ENCODE measurements at places on chromosomes 16 and 17.

DNA sequence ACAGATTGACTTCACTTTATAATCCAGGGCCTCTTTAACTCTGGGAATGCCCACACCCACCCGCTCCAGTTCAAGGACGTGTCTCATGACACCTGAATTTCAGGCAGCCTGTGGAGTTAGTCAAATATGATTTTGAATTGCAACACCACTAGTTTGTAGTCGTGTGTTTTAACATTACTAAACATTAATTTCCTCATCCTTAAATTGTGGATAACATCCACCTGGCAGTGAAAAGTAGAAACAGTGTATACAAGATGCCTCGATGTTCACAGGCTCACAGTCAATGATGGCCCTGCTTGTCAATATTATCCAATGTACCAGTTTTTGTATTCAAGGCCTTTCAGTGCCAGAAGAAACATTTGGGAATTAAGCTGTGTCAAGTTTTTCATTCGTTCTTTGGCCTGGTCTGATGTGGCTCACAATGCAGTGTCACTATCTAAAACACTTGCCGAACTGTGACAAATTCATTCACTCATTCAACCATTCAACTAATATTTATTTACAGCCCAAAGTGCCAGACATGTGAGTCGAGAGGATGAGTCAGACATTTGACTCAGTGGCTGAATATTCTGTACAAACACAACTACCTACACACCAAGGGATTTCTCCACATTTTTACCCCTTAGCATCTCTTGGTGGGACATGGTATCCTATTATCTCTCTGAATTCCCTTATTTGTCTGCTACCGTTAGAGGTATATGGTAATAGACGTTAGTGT, 1.4 kb downstream of the MEIOB start:
- DNase-seq = no peak

DNA sequence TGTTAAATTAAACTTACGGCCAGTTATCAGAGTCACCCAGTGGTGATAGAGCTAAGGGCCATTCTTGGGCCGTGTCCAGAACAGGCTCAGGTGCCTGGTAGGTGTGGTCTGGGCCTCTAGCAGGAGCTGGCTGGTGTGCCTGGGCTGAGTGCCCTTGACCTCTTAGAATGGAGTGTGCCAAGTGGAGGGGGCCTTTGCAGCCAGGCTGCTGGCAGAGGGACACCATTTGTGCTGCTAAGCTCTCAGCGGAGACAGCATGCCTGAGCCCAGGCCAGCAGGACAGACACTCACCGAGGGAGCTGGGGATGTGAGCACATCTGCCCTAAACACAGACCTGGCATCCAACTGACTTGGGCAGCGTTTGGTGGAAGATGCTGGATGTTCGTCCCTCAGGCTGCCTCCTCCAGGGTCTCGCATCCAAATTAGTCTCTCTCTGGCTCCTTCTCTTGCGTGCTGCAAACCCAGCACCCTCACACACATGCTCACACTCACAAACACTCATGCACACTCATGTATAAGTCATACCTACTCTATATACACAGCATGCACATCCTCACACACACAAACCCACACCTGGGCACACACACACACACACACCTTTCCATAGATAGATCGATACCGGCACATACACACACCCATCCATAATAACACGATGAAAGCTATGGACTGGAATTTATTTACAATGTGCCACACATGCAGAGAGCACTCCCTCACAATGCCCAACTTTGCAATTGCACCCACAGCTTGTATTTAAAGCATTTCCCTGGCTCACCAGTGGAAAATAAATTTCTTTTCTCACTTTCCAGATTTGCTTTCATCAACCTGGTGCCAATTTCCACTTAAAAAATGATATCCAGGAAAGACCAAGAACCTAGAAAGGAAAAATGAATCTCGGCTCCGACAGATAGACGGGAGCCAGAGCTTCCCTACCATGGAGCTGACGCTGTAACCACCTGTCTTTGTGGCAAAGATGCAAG, 33.6 kb upstream of the CDH5 start:
- no peak for DNase-seq

DNA sequence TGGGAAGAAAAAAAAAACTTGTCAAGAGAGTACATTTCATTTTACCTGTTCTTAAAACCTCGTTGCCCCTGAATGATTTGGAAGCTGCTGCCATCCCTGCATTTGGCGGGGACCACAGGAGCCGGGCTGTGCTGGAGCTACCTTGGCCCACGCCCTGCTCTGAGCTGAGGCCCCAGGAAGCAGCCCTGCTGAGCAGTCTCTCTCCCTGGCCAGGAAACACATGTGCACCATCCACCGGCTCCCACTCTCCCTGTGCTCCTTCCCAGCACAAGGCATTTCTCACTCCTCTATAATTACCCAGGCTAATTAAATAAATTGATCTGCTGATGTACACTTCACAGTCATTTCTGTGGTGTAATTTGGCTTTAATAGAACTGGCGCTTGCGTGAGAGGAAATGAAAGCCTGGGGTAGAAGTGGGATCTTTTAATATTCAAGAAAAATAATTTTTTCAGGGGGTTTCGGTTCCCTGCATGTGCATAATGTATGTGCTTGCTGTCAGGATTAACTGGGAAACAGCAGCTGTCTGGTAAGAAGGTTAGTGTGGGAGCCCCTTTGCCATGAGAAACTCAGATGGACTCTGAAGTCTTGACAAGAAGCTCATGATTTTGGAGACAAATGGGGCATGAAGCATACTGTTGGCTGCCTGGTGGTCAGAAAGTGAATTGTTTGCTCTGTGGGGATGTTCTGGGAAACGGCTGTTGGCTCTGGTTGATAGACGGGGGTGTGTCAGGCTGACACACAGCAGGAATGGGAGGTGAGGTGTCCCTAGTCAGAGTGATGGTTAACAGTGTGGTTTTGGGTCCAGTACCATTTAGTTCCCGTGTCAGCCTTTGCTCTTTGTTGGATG, 252.3 kb upstream of the EEF2KMT start:
- peak; percentile 43 for DNase-seq

GRCh38 chr17:325270-326009, 27.2 kb downstream of the RPH3AL start:
- DNase-seq = no peak

DNA sequence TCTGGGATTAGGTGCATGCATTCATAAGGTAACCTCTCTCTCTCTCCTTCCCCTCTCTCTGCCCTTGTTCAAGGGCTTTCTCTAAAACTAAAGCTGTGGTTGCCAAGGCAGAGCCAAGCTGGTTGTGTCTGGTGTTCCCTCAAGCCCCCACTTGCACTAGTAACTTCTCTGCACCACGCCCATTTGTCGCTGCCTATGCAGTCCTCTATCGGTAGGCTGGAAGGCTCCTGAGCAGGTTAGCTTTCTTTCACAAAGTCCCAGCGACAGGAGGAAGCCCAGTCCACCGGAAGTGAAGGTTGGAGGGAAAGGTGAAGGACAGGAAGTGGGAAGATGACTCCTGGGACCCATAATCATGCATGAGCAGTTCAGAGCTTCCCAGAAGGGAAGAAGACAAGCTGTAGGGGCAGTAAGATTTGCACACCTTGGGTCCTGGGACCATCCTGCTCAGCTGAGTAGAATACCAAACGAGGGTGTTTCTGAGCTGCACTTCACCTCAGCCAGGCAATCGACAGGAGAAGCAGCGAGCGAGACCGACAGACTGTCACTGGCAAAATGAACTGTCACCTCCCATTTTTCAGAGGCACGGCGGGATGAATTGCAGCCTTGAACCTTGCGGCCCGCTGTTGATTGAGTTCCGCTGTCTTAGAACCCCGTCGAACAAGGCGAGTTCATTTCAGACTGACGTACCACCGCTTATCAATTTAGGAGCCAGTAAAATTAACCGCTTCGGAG, 14.7 kb upstream of the SKAP1 start:
- no peak for DNase-seq

DNA sequence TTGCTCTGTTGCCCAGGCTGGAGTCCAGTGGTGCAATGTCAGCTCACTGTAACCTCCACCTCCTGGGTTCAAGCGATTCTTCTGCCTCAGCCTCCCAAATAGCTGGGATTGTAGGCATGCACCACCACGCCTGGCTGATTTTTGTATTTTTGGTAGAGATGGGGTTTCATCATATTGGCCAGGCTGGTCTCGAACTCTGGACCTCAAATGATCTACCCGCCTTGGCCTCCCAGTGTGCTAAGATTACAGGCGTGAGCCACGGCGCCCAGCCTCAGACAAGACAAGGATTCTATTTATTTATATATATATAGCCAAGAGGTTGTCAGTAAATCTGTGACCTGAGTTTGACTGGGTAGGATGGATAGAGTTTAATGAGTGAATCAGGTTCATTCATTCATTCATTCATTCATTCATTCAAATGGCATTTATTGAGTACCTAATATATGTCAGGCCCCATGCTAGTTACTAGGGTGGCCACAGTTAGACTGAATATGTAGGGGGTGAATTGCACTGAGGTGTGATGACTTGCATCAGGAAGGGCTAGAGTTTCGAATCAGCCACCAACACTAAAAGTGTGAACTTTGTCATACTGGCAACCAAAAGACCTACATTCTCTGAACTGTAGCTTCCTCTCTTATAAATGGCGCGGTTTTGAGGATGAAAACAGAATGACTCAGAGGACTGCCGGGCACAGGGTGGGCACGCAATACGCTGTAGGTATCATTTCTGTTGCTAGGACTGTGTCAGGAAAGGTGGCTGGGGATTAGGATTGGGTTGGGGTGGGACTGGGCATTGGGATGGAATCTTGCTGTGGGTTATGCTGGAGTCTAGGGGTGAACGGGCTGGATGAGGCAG, 37.8 kb downstream of the ITGAE start:
- DNase-seq = no peak

DNA sequence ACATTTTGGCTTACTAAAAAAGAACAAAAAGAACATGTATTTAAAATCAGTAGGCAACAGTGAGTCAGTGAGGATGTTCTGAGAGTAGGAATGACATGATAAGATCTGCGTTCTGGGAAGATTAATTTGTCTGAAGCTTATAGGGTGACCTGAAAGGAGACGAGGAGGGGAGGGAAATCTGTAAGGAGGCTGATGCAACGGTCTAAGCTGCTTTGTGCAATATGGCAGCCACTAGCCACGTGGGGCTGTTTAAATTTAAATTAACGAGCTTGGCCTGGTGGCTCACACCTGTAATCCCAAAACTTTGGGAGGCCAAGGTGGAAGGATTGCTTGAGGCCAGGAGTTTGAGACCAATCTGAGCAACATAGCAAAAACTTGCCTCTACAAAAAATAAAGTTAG, 181.6 kb upstream of the CACNG3 start:
- DNase-seq = no peak

DNA sequence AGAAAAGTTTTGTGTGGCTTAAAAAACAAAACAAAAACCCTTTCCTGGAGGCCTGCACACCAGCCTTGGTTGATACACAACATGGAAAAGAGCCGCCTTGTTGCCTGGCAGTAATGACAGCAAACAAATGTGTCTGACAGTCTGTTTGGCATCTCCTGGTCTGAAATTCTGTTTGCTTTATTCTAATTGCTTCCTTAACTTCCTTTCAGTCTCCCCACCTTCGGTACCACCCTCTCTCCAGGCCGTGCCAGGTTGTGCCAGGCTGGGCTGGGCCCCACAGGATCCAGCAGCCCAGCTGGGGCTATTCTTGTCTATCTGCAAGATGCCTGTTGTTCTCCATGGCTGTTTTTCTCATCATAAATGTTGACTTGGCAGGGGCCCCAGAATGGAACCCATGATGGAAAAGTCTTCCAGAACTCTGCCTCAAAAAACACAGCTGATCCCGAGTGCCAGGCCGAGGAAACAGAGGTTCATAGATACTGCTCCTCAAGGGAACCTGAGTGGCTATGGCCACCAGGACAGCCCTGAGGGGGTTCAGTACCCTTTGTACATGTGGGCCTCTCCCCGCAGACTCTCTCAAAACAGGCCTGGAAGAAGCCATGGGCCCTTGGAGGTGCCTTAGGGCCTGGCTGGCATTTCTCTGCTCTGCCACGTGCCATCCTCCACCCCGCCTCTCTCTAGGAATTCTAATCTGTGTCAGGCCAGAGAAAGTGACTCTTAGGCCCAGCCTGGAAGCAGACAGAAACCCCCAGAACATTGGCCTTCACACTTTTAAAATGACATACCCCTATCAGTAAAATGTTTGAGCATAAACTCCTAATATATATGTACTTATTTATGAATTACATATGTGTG, 50.5 kb downstream of the YPEL2 start:
- DNase-seq = no peak

GRCh38 chr16:1100084-1100800, 4.2 kb upstream of the C1QTNF8 start:
- no peak for DNase-seq

- DNase-seq = no peak
Observed at GRCh38 chr16:83906683-83907082, 7.8 kb downstream of the MLYCD start.

- DNase-seq = no peak
Observed at GRCh38 chr16:52568983-52569690, 22.2 kb upstream of the TOX3 start.
